ENCODE measurements at places on chromosomes 3 and 15.

- DNase-seq: no peak
These were observed 93.7 kb upstream of the TSC22D2 start for GRCh38 chr3:150314248-150315004.

- no peak for DNase-seq
These were observed 119.6 kb downstream of the UACA start for GRCh38 chr15:70643783-70644125.

DNA sequence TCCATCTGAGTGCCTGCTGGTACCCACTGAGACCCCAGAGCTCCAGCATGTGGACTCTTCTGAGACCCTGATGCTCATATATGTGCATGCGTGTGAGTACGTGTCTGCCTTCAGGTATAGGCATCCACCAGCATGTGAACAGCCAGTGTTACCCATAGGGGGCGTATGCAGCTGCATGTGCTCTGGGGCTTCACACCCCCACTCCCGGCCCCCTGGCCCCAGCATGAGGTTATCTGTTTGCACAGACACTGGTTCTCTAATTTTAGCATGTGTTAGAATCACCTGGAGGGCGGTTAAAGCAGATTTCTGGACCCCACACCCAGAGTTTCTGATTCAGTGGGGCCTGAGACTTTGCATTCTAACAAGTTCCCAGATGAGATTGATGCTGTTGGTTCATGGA is 824 bp upstream of the CILP start:
- DNase-seq: no peak

GRCh38 chr3:170565495-170565894 is 20.4 kb downstream of the SLC7A14 start:
- no peak for DNase-seq

- DNase-seq: no peak
These were observed 4.7 kb downstream of the KY start for GRCh38 chr3:134646086-134646485.

GRCh38 chr15:89112341-89112971 is 24.2 kb downstream of the ABHD2 start:
- no peak for DNase-seq

- DNase-seq: no peak
These were observed 51.9 kb upstream of the PFN2 start for GRCh38 chr3:150022381-150023238.

- no peak for DNase-seq
These were observed 191.3 kb downstream of the SHOX2 start for GRCh38 chr3:157914882-157915281.

- no peak for DNase-seq
These were observed 29.9 kb downstream of the RCN2 start for GRCh38 chr15:76961268-76962011.

GRCh38 chr3:45169125-45169904 is 23.1 kb upstream of the CDCP1 start:
- no peak for DNase-seq

DNA sequence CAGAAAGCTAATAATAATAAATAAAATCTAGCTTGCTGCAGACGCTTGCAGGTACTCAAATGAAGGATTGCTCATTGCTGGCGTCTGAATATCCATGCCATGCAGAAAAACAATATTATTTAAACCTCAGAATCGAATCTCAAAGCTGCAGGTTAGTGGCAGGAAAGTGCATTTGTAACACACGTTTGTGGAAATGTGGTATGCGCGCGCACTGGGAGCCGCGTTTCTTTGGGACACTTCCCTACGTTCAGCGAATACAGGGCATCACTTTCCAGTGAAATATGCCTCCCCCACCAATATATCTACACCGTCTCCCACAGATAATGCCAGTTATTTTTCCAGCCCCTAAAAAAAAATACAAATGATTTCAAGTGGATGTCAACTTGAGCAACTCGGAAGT is 37.1 kb downstream of the ZIC4 start:
- no peak for DNase-seq

- no peak for DNase-seq
These were observed 6.6 kb downstream of the RBP1 start for GRCh38 chr3:139532976-139533375.

- DNase-seq: no peak
These were observed 161.3 kb upstream of the TLE3 start for GRCh38 chr15:70259028-70259424.

DNA sequence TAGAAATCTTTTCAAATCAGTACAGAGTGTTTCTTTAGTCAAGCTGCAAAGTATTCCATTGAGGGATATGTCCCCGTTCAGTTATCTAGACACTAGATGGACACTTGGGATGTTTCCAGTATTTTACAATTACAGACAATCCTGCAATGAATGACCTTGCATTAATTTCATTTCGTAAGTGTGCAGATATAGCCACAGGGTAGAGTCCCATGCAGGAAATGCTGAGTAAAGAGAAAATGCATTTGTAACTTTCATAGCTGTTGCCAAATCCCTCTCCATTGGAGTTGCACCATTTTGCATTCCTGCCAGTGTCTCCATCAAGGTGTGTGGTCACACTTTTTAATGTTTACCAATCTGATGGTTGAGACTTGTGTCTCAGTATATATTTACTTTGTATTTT is 92.5 kb downstream of the LIPC start:
- no peak for DNase-seq

GRCh38 chr3:119191800-119192199 is 18.4 kb downstream of the UPK1B start:
- DNase-seq: no peak

DNA sequence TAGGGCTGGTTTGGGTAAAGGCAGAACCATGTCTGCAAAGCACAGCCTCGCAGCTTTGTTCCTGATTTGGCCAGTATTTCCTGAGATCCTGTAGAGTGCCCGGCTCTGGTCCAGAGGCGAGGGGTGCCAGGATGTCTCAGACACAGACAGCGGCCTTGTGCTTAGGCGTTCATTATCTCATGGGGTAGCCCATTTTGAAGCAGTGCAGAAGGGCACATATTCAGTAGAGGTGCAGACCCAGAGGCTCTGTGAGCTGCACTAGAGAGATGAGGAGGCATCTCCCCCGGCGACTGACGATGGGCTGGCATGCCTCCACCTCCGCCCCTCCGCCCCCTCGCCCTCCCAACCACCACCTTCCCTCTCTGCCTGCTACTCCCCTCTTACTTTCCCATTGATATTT is 170.3 kb downstream of the CHDH start:
- no peak for DNase-seq

DNA sequence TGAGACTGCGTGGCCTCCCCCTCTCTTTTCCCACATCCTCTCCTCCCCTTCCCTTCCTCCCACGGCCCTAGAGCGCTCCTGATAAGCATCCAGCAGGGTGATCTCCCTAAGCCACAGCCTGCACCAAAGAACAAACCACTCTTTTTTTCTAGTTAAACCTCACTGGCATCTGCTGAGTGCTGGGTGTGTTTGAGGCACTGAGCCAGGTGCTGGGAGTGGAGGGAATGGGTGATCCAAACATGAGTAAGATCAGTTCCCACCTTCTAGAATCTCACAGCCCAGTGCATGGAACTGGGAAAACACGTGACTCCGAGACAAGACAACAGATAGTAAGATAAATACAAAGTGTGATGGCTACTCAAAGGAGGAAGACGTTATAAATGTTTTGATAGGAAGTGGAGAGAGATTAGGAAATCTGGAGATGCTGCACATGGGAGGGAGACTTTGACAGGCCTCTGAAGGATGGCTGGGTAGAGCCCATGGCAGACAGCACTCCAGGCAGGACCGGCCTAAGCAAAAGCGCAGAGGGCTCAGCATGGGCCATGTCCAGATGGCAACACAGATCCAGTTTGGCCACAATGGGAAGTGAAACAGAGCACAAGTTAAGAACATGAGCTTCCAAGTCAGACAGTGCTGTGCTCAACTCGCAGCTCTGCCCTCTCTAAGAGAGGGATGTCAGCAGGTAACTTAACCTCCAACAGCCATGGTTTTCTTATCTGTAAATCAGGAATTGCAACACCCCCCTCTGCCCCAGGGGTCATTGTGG is 55.6 kb downstream of the CCR3 start:
- DNase-seq: no peak

GRCh38 chr15:85007741-85008397 is 26.2 kb downstream of the PDE8A start:
- no peak for DNase-seq

- peak; percentile 97 for DNase-seq
These were observed at the start of gene TMEM39A for GRCh38 chr3:119463171-119464169. Gene TMEM39A (minus strand): TSS chr3:119463615. CDS start chr3:119462074, 1,541 bp downstream.

GRCh38 chr15:45048794-45049631 is 26.0 kb downstream of the SORD start:
- DNase-seq: no peak

GRCh38 chr15:99135194-99135593 is 30.3 kb downstream of the SYNM start:
- no peak for DNase-seq

DNA sequence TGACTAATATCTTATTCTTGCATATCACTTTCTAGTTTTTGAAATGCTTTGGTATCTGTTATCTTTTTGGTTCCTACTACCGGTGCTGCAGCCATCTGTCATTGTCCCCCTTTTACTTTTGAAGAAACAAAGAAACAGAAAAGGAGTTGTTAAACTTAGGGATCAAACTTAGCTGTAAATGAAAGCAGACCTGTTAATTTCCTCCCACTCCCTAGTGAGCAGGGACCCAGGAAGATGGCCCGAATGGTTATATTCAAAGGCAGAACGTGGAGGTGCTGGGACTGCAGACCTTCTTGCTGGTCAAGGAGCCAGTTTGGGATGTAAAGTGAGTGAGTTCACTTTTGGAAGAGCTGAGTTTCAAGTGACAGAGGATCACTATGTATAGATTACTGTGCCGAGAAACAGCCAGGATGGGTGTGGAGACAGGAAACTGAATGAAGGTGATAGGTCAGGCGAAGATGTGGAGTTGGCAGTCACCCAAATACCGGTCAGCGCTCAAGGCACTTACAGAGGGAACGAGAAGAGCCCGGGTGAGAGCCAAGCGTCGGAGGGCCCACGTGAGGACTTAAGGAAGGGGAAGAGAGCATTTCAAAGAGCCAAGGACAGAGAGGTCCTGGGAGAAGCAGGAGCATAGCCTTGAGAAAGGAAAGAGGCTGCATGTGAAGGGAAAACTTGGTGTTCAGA is 20.1 kb downstream of the KBTBD8 start:
- no peak for DNase-seq

- DNase-seq: no peak
These were observed 256.4 kb upstream of the ZNF385D start for GRCh38 chr3:22007368-22007767.

DNA sequence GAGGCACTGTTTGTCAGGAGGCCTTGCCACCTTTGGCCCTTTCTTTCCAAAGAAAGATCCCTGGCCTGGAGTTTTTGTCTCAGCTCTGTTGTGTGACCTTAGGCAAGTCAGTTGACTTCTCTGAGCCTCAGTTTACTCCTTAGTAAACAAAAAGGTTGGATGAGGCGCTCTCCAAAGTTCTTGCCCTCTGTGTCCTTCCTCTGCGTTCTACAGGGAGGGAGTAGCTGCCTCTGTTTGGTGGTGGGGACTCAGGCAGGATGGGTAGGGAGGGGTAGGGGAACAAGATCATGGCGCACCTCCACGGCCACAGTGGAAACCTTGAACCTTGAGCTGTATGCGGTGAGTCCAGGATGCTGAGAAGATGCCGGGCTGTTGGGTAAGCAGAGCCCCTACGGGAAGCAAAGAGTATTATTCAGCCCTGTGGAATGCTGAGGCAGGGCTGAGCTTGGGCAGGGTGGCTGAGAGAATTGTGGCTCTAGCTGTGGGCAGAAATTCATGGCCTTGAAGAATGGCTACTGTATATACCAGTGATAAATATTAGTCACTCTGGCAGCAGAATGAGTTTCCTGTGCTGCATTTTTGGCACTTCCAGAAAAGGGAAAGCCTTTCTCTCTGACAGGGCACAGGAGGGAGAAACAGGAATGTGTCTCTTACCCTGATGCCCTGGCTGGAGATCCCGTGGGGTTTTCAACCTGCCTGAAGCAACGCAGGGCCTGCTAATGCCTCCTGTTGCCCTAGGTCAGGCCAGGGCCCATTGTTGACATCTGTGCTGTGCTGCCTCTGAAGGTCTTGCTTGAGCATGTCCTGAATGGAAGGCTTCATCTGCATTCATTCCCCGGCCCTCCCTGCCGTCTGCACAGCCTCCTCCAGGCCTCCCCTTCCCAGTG is 39.9 kb downstream of the SMAD3 start:
- DNase-seq: peak; percentile 33
